ENCODE measurements at places on chromosomes 2 and 18.

GRCh38 chr2:97849881-97850528 is 136.6 kb downstream of the ZAP70 start:
- DNase-seq: no peak

GRCh38 chr2:125656190-125656589 is 999.8 kb upstream of the GYPC start:
- no peak for DNase-seq

GRCh38 chr18:13543144-13543543 is 183.2 kb downstream of the FAM210A start:
- DNase-seq: no peak

DNA sequence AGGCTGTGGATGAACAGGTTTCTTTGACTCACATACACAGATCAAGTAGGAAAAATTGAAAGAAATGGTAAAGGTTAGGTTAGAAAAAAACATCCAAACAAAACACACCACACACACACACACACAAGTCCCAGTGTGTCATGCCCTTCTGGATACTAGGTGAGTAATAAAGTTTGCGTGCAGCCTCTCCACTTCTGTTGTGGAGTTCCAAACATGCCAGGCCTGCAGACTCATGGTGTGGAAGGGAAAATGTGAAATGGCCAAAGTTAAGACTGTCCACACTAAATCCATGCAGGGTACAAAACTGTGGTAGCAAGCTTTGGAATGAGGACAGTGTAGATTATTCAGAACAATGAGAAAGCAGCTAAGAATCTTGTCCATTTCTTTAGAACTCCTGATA is 114.6 kb downstream of the IKZF2 start:
- no peak for DNase-seq

DNA sequence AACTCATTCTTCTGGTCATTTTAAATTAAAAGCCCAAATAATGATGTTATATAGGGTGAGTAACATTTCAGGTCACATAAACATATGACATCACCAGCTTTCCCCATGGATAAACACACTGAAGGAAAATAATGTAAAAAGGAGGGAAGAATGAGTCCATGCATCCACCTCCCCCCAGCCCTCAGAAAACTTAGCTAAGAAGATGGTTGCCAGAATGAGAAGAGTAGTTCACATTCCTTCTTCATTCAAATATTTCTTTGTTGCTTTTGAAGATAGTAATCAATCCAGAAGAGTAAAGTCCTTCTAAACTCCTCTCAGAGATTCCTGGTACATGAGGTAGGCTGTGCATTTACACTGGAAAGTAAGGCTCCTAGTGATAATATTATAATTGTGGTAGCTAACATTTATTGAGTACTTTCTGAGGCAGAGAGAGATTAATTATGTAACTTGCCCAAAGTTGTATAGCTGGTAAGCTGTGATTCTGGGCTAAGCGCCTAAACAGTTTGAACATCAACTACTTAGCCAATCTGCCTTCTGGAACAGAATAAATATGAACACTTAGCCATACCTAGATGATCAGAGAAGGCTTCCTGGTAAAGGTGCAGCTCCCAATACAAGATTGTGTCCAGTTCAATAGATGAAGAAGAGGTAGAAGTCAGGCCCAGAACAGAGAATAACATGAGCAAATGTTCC is 256.7 kb upstream of the FN1 start:
- no peak for DNase-seq

DNA sequence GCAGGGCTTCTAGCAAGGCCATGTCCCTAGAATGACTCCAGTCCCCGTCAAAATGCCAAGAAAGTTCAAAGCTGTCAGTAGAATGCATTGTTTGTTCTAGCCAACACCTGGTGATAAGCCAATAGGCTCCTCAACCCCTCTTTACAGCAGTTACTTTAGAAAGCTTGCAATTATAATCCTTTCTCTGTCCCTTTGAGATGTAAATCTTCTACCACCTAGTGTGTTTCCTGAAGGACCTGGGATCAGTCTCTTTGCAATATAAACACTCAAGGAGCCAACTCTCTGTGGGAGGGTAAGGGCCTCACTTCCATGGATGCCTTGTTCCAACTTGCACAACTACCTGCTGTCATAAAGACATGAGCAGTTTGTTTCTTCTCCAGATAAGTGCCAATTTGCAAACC is 301.8 kb downstream of the NBAS start:
- DNase-seq: no peak

GRCh38 chr2:202375033-202375608 is 1.0 kb upstream of the BMPR2 start:
- peak; percentile 76 for DNase-seq

DNA sequence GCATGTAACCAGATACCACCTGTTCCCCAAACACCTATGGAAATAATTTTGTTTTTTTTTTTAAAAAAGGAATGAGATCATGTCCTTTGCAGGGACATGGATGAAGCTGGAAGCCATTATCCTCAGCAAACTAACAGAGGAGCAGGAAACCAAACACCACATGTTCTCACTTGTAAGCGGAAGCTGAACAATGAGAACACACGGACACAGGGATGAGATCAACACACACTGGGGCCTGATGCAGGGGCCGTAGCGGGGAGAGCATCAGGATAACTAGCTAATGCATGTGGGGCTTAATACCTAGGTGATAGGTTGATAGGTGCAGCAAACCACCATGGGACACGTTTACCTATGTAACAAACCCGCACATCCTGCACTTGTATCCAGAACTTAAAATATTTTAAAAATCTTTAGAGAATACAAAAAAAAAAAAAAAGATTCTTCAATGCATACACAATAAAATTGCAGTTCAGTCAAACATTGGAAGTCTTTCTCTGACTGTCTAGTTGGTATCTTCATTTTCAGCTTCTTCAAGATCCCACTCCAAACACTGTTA is 11.6 kb upstream of the CASP10 start:
- peak; percentile 47 for DNase-seq

GRCh38 chr2:241748468-241749256 is 14.2 kb downstream of the D2HGDH start:
- DNase-seq: no peak

- no peak for DNase-seq
Measured at GRCh38 chr2:240911641-240912265, 5.6 kb downstream of the CROCC2 start.

DNA sequence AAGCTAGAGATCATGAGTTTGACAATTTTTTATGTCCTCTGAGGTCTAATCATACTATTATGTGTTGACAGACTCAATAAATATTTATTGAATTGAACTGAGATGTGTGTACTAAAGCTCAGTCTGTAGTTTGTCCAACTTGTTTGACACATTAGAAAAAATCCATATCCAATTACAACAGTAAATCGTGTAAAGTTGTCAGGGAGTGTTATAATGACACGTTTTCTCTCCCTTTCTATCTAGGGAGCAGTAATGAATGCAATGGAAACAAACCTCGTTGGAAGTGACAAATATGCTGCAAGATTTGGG is 28.4 kb downstream of the ITGA4 start:
- no peak for DNase-seq

DNA sequence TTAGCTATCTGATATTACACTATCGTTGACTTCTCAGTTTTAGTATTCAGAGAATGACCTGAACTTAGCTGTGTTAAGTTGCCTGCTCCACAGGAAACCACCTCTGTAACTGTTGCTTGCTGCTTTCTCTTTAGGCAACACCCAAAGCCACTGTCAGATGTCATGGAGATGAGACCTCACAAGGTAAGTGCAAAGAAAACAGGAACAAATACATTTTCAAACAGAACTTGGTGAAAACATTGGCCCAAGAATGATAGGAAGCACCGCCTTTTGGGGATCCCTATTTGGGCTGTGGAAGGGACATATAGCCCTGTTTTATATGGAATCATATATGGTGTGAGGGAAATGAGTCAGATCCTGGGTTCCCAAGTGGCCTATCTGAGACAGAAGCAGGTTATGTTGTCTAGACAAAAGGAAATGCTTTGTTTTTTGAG is 143.4 kb downstream of the UBE2E3 start:
- DNase-seq: no peak

DNA sequence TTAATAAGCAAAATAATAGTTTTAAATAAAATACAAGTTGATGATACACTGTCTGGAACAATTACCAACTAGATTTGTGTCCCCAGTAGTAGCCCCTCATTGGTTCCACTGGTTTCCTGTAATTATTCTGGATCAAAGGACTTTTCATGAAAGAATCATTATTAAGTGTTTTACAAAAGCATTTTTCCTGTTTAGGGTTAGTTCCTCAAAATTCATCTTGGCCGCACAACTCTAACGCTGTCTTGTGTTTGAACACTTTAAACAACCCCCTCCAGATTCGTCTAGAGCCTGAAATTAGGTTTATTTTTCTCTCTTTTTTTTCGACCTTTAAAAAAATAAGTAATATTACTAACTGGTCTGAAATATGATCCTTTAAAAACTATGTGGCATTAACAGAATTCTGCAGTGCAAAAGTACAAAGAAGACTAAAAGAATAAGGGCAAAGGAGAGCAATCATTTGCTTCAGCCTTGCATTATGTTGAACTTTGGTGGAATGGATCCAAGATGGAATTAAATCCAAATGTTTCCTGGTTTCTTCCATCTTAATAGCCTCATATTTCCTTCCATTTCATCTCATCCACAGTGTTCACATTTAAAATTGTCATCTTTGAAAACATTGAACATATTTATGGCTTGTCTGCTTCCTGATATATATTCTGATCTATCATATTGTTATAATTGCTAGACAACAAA is 678.4 kb downstream of the IRS1 start:
- DNase-seq: no peak

DNA sequence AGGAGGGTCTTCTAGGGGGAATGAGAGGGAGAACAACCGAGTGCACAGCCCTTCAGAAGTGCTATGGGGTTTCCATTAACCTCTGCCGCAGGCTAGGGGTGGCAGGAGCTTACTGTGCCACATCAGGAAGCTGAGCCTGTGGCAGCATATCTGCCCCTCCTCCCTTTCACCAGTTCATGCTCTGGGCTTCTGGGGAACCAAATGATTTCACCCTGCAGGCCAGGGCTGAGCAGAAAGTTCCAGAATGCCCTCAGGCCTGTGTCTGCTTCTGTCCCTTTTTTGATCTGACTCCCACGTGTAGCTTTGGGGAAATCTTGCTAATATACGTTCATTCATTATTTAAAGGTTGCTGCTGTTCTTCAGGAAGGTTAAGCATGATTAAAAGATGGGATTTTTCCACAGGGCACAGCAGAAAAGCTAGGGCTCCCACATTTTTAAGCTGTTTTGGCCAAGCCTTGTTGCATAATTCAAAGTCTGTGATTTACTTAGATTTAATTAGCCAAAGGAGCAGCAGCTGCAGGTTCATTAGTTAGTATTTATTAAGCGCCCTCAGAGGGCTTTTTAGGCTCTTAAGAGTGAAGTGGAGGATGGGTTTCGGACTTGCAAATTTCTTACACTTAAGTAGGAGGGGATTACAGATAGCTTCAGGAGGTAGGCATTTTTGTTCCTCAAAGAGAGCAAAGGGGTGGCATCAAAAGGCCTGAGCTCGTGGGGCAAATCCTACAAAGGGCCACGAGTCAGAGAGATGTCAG is 10.2 kb downstream of the TMEM247 start:
- DNase-seq: no peak

GRCh38 chr2:168466190-168466737 is 10.2 kb downstream of the CERS6 start:
- DNase-seq: peak; percentile 29

DNA sequence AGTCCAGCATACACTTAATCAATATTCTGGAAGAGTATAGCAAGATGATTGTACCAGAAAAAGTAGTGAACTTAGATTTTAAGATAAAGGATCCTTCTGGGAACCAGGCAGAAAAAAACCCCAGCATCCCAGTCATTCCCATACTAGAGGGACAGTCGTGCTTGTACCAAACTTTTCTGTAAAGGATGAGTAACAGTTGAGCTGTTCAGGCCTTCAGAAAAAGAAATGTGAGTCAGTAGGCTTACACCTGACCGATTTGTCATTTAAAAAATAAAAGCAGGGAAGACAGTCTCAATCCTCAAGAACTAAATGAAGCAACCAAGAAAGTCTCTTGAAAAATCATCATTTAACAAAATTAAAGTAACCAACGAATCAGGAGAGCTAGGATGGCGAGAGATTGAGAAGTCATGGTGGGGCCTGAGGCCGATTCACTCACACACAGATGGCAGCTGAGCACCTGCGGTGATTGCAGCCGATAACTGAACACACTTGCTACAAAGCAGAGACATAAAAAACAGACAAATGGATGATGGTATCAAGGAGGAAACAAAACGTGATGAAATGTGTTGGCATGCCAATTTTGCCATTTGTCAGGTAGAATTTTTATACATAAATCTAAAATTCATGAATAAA is 170.0 kb upstream of the ALKAL2 start:
- peak; percentile 17 for DNase-seq

- DNase-seq: no peak
Measured at GRCh38 chr2:133461484-133461883, 106.8 kb downstream of the NCKAP5 start.

DNA sequence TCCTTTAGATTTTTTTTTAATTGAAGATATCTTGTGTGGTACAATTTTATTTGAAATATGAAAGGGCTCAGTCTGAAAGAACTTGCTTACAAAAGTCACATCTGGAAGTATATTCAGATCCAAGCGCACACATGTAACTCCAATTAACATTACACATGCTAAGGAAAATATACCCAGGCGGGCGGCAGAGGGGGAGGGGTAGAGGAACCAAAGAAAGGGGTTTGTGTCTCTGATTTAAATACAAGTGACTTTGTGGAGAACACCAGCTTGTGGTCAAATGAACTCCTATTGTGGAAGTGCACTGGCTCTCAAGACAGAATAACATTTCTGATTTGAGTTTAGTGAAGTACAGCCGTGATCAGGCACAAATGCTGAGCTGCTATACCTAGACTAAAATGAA is 280.2 kb upstream of the SOX11 start:
- DNase-seq: no peak

GRCh38 chr2:236684504-236685256 is 115.1 kb downstream of the ACKR3 start:
- no peak for DNase-seq

DNA sequence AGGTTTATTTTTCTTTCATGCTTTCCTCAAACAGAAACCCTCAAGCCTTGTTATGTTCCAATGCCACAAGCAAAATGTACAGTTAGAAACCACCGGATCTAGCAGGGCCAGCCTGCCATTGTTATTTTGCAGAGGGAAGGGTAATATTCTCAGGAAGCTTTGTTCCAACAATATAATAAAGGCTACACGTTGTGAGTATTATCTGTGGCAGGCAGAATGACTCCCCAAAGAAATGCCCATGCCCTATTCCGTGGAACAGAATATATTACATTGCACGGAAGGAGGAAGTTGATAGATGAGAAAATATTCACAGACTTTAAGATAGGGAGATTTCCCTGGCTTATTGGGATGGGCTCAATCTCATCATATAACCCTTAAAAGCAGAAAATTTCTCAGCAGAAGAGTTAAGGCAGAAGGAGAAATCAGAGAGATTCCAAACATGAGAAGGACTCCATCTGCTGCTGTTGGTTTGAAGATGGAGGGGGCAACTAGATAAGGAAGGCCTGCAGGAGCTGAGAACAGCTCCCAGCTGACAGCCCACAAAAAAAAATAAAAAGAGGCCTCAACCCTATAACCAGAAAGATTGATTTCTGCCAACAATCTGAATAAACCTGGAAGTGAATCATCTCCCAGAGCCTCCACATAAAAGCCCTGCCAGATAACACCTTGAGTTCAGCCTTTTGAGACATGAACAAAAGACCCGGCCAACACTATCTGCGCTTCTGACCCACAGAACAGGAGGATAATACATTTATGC is 466.6 kb downstream of the LPIN1 start:
- peak; percentile 95 for DNase-seq

GRCh38 chr2:240203031-240203787 is 62.8 kb upstream of the OTOS start:
- DNase-seq: no peak

Data from NCI-H2171 treated with DMSO at 0.1 percent for 48 hours (cell line).